ENCODE measurements at places on chromosomes 1 and 21. TPM values are rescaled to one million over a fixed set of nuclear protein-coding genes. Genes with fewer than 3 reads are reported as not detected.

The RPE65 gene
- total RNA-seq = not detected

- no peak overlapping the region for H3K27ac ChIP-seq
- H3K4me1 ChIP-seq = no peaks in the 10 kb centered on the region
- H3K36me3 ChIP-seq = no peaks in the 10 kb centered on the region
- DNase-seq = no peak
- no peaks in the 10 kb centered on the region for H3K27me3 ChIP-seq
Observed at GRCh38 chr1:235790123-235790522, 76.6 kb downstream of the LYST start.

DNA sequence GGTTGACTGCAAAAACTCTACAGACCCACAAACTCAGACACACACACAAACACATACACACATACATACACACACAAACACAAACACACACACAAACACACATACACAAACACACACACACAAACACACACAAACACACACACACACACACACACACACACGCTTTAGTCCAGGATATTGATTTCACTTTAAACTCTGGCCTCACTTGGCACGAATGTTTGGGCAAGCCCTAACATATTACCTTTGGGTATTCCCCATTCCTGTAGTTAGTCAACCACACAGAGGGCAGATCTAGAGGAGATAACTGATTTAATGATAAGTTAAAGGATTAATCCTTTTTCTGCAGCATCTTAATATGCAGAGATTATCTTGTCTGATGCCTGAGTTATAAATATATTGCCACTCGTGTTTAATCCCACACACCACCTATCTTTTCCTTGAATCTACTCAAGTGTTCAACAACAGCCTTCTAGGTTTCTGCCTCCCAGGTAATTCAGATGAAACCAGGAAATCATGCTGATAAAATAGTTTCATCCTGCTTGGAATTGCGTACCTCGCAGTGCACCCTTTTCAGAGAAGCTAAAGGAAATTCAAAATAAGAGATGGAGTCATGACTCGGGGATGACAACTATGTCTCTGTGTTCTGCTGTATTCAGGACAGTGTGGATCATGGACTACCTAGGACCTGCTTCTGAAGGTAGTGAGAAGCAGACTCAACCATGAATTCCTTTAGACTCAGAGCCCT lies 14.5 kb upstream of the RUNX1 start:
- no peaks in the 10 kb centered on the region for H3K4me1 ChIP-seq
- peaks cover 13% of the 10 kb centered on the region for H3K27me3 ChIP-seq
- H3K36me3 ChIP-seq = no peaks in the 10 kb centered on the region
- no peak overlapping the region for H3K4me3 ChIP-seq

The S100A16 gene
- total RNA-seq = 701 TPM

DNA sequence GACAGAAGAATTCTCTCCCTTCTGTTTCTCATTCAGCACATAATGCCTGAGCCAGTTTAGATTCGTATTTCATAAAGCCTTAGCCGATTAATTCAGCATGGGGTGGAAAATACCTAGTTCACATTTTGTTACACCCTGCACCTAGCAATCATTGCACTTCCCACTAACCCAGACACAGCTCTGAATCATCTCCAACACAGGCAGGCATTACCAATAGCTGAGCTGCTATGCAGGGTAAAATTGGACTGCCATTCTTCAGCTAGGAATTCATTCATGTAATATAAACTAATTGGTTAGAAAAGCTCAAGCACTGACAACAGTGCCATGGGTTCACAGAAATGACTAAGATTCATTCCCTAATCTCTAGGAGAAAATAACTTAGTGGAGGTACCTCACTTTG lies 26.9 kb upstream of the NKAIN1 start:
- no peak overlapping the region for H3K27ac ChIP-seq
- no peaks in the 10 kb centered on the region for H3K27me3 ChIP-seq
- DNase-seq = no peak
- no peaks in the 10 kb centered on the region for H3K4me1 ChIP-seq
- H3K4me3 ChIP-seq = no peak overlapping the region

- H3K36me3 ChIP-seq = peaks cover 30% of the 10 kb centered on the region
- H3K27me3 ChIP-seq = no peaks in the 10 kb centered on the region
- no peak overlapping the region for H3K27ac ChIP-seq
- H3K4me3 ChIP-seq = no peak overlapping the region
- no peak for DNase-seq
Observed at GRCh38 chr1:24659993-24660665, 17.0 kb downstream of the SRRM1 start.

Data from endothelial cell of umbilical vein (primary cell).